ENCODE measurements at places on chromosomes 7 and 10. TPM values are rescaled to one million over a fixed set of nuclear protein-coding genes. Genes with fewer than 3 reads are reported as not detected.
A peak's percentile ranks its signal among the peaks of the same experiment; 100 is the strongest.

MDH2 gene
- 298 TPM for total RNA-seq

LRGUK gene
- total RNA-seq = 3.0 TPM

WEE2 gene
- total RNA-seq = 0.04 TPM

FAM180A gene
- total RNA-seq = not detected

HYAL4 gene
- total RNA-seq = not detected

IL6 gene
- 0.27 TPM for total RNA-seq

MYL10 gene
- total RNA-seq = not detected

DNA sequence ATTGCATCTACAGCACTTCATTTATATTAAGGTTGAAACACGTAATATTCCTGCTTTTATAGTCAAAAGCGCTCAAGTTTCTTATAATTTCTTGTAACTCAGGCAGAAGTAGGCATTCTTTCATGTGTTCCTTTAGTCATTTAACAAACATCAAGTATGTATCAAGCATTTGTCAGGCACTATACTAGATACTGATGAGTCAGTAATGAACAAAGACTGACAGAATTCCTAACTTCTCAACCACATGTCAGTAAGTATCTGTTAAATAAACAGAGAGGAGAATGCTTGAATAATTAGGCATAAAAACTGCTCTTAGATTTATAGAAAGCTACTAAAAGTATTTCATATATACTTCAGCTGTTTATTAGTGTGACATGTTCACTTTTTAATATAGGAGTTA, 9.9 kb downstream of the CRPPA start:
- no peak overlapping the region for H3K4me3 ChIP-seq
- H3K27me3 ChIP-seq = no peaks in the 10 kb centered on the region
- H3K4me1 ChIP-seq = no peaks in the 10 kb centered on the region
- no peak overlapping the region for H3K27ac ChIP-seq

DNA sequence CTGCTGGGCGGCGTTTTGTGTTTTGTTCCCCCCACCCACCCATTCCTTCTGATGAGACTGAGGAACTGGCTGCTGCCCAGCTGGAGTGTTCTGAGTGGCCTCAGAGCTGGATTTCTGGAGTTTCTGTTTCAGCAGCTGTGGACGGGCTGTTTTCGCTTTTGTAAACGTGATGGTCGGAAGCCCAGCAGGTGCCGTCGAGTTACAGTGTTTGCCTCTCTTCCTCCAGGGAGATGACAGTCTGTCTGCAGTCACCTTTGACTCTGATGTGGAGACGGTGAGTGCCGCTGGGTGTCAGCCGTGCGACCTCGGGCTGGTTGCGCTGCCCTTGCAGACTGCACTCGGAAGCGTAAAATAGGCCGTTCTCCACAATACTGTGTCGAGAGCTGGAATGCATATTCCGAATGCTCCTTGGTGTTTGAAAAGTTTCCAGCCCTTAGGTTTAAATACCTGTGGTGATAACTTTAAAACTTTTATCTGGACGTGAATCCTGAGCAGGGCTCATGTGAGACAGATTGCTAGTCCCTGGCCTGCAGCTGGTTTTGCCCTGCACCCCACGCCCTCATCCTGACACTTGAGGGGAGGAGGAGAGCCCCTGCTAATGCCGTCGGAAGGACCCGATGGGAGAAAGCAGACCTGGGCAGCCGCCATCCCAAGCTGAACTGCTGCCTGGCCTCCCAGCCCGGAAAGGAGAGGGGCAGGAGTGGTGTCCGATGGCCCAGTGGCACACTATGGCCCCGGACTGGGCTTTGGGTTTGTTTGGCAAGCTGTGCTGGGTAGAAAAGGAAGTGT, 8.3 kb downstream of the IQCE start:
- no peak for DNase-seq
- H3K27me3 ChIP-seq = no peaks in the 10 kb centered on the region
- no peak overlapping the region for H3K4me3 ChIP-seq
- peaks cover 9% of the 10 kb centered on the region for H3K4me1 ChIP-seq
- no peaks in the 10 kb centered on the region for H3K36me3 ChIP-seq

DNA sequence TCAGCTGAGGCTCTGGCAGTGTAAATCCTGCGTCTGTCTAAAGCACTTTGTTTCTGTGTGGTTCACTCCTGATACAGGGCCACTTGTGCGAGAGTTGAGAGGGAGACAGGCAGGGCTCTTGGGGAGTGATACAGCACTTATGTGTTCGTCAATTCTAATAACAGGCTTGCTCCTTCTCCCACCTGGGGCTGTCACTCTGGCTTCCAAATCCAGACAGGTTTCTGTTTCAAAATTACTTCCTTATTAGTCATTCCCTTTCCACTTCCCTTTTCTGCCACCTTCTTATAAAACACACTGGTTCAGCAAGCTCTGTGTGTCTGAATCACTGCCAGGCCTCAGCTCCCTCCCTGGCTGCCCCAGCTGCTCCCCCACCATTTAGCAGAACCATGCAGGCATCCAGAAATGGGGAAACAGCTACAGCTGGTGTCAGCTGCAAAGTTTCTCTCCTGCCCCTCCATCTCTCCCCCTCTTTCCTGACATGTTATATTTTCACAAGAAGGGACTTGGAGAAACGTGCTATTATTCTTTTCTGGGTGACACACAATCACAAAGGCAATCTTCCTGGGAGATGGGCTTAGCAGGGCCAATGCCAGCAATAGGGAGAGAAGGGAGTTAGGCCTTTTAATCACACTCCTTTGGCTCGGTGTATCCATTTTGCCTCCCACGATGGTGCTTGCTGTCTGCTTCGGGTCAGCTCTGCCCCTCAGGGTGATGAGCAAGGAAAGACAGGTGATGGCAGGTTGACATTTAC, 58.4 kb upstream of the ZNRF2 start:
- no peak overlapping the region for H3K4me3 ChIP-seq
- H3K4me1 ChIP-seq = peaks cover 3% of the 10 kb centered on the region

GRCh38 chr7:371119-371778, 81.3 kb downstream of the FOXL3 start:
- H3K4me3 ChIP-seq = no peak overlapping the region
- H3K4me1 ChIP-seq = peaks cover 8% of the 10 kb centered on the region
- H3K36me3 ChIP-seq = no peaks in the 10 kb centered on the region
- no peak overlapping the region for H3K27ac ChIP-seq
- no peaks in the 10 kb centered on the region for H3K27me3 ChIP-seq
- peak; percentile 3 for DNase-seq

- no peak overlapping the region for H3K4me3 ChIP-seq
- H3K36me3 ChIP-seq = peaks cover 69% of the 10 kb centered on the region
- no peak overlapping the region for H3K27ac ChIP-seq
- no peak for DNase-seq
These were observed 250.4 kb upstream of the TCERG1L start for GRCh38 chr10:131561897-131562296.

DNA sequence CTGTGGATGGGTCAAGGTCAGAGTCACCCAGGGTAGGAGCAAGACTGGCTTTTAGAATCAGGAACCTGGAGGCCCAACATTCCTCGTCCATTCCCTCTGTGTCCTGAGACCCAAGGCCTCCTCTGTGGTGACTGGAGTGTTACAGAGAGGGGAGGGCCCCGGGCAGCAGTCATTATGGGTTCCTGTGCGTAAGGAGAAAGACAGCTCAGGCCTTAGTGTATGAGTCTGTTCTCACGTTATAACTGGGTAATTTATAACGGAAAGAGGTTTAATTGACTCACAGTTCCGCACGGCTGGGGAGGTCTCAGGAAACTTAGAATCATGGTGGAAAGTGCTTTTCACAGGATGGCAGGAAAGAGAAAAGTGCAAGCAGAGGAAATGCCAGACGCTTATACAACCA, 422.3 kb downstream of the TCERG1L start:
- H3K4me3 ChIP-seq = no peak overlapping the region
- H3K27ac ChIP-seq = no peak overlapping the region
- peaks cover 54% of the 10 kb centered on the region for H3K36me3 ChIP-seq

GRCh38 chr7:155368894-155369600, 71.4 kb downstream of the INSIG1 start:
- H3K4me1 ChIP-seq = peaks cover 14% of the 10 kb centered on the region
- H3K36me3 ChIP-seq = peaks cover 6% of the 10 kb centered on the region
- peaks cover 78% of the 10 kb centered on the region for H3K27me3 ChIP-seq

GRCh38 chr10:5594271-5595049, 69.7 kb downstream of the CALML3 start:
- no peaks in the 10 kb centered on the region for H3K27me3 ChIP-seq
- H3K27ac ChIP-seq = no peak overlapping the region
- H3K36me3 ChIP-seq = no peaks in the 10 kb centered on the region

GRCh38 chr10:113175176-113175575, 225.1 kb downstream of the TCF7L2 start:
- no peak overlapping the region for H3K27ac ChIP-seq
- H3K27me3 ChIP-seq = no peaks in the 10 kb centered on the region
- H3K4me3 ChIP-seq = no peak overlapping the region
- no peak for DNase-seq
- peaks cover 30% of the 10 kb centered on the region for H3K4me1 ChIP-seq

DNA sequence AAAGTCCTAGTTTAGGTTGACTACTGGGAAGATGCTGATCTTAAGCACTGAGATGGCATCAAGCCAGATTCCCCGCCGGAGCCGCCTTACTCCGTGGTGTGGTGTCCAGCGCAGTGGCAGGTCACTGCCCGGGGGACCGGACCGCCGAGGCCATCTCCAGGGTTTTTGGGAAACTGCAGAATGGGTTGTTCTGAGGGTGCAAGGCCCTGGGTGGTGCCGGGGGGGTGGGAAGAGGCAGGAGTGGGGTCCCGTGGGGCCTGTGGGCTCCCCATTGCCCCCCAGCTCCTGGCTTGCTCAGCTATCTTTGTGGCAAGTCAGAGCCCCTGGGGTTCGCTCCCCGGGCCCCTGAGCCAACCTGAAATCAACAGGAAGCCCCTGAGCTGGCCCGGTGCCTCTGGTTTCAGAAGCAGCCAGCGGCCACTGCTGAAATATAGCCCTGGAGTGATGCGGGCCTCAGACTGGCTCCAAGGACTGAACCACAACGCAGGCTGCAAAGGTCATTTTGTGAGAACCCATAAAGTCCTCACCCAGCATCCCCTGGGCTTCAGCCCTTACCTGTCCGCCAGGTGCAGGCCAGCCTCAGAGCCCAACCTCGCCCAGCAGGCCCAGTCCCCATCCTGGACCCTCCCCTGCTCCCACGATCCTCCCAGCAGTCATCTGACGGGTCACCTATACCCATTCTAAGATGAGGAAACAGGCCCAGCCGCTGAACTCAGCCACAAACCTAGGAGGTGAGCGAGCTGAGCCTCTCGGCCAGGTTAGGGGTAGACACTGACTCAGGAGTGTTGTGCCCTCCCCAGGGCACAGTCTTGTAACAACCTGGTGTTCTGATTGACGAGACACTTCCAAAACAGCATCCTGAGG, 102.7 kb downstream of the PDGFA start:
- H3K36me3 ChIP-seq = peaks cover 9% of the 10 kb centered on the region
- peaks cover 3% of the 10 kb centered on the region for H3K4me1 ChIP-seq

DNA sequence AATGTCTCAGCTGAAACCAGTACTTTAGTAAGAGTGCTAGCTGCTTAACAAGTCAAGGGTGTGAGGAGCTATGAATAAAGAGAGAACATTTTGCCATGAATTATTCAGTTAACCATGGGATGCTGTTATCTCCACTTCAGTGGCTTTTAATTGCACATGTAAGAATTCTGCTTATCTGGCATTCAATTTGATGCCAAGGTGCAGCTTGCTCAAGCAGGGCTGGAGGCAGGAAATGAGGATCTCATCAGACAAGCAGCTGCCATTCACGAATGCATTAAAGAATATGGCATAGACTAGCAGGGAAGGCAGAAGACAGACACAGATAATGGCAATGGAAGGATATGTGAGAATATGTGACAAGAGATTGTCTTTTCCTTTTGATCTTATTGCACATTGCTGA, 697.8 kb downstream of the NRG3 start:
- peak overlapping the region; percentile 0 for H3K27ac ChIP-seq
- H3K36me3 ChIP-seq = no peaks in the 10 kb centered on the region
- no peak for DNase-seq
- H3K4me1 ChIP-seq = peaks cover 14% of the 10 kb centered on the region
- no peak overlapping the region for H3K4me3 ChIP-seq
- no peaks in the 10 kb centered on the region for H3K27me3 ChIP-seq

GRCh38 chr10:5512881-5513612, 11.7 kb upstream of the CALML3 start:
- H3K27me3 ChIP-seq = no peaks in the 10 kb centered on the region
- no peak for DNase-seq
- no peaks in the 10 kb centered on the region for H3K36me3 ChIP-seq
- H3K4me1 ChIP-seq = peaks cover 16% of the 10 kb centered on the region

GRCh38 chr10:126135941-126136595, 239.7 kb downstream of the FANK1 start:
- peaks cover 2% of the 10 kb centered on the region for H3K27me3 ChIP-seq
- H3K4me3 ChIP-seq = no peak overlapping the region
- no peak for DNase-seq
- H3K27ac ChIP-seq = no peak overlapping the region

- DNase-seq = no peak
These were observed 9.8 kb downstream of the MAPK8 start for GRCh38 chr10:48316236-48316635.

- no peak overlapping the region for H3K27ac ChIP-seq
- no peaks in the 10 kb centered on the region for H3K27me3 ChIP-seq
- no peaks in the 10 kb centered on the region for H3K4me1 ChIP-seq
- H3K4me3 ChIP-seq = no peak overlapping the region
These were observed 55.3 kb downstream of the CH25H start for GRCh38 chr10:89151857-89152256.

DNA sequence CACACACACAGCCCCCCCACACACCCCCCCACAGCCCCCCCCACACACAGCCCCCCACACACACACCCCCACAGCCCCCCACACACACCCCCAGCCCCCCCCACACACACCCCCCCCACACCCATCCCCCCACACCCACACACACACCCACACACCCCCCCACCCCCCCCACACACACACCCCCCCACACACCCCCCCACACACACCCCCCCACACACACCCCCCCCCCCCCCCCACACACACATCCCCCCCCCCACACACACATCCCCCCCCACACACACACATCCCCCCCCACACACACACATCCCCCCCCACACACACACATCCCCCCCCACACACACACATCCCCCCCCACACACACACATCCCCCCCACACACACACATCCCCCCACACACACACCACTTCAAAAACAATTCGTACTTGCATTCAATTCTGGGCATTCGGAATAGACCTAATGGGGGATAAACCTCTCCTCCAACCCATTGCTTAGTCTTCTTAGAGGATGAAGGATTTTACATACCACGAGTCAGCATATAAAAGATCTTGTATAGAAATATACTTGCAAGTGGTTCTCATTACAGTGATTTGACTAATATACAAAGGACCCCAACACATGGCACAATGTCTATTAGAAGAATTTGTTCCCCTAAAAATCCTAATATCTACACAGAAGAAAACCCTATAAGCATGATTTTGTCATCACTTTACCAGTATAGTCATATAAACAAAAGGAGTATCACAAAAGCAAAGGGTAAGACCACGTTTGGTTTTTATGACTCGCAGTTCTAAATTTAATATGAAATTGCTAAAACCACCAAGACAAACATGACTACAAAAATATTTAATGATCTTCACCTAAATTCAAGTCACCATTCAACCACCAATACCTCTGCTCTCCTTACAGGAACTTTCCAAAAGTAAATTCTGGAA, 80.9 kb downstream of the DIP2C start:
- no peak for DNase-seq
- no peak overlapping the region for H3K27ac ChIP-seq
- H3K4me3 ChIP-seq = no peak overlapping the region
- H3K4me1 ChIP-seq = peaks cover 44% of the 10 kb centered on the region
- H3K36me3 ChIP-seq = no peaks in the 10 kb centered on the region

All from WTC11 (cell line).